ENCODE measurements at places on chromosomes 6 and 20.

DNA sequence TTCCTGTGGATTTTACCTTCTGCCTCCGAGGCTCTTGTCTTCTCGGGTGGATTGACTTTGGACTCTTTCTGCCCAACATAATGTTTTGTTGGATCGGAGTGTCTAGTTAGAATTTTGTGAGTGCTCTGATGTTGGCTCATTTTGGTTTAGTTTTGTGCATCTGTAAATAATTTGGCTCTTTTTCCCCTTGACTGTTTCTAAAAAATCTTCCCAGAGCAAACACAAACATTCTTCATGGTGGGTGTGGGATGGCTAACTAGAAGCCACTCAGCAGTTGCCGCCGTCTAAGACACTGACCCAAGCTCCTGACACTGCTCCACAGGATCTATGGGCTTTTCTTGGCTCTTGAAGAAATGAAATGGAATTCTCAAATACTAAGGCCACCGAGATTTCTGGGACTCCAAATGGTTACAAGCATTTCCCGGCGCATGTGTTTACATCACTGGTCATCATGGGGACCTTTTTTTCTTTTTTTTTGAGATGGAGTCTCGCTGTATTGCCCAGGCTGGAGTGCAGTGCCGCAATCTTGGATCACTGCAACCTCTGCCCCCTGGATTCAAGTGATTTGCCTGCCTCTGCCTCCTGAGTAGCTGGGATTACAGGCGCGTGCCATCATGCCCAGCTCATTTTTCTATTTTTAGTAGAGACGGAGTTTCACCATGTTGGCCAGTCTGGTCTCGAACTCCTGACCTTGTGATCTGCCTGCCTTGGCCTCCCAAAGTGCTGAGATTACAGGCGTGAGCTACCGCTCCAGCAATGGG, 92.0 kb upstream of the FRMD1 start:
- DNase-seq, result no peak

GRCh38 chr20:38975539-38976120, 13.5 kb downstream of the DHX35 start:
- DNase-seq, result no peak

- no peak for DNase-seq
Observed at GRCh38 chr6:2522521-2522920, 228.2 kb downstream of the MYLK4 start.

DNA sequence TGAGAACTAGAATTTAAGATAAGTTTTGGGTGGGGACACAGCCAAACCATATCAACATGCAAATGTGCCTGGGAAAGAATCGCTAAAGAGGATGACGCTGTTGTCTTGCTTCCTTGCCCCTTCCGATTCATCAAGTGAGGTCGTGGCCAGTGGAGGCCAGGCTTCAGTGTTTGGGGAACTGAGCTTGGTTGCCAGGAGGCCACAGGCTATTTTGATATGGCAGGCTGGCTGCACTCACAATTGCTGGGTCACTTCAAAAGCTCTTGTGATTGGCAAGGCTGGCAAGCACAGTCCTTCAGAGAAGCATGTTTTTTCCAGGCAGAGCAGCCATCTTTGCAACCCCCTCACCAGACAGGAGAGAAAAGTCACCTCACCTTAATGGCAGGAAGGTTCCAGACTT, 45.8 kb downstream of the SAMD5 start:
- DNase-seq, result no peak

- no peak for DNase-seq
Observed at GRCh38 chr6:100473182-100473581, 8.5 kb upstream of the SIM1 start.

- no peak for DNase-seq
Observed at GRCh38 chr6:168035098-168035660, 37.7 kb downstream of the KIF25 start.

DNA sequence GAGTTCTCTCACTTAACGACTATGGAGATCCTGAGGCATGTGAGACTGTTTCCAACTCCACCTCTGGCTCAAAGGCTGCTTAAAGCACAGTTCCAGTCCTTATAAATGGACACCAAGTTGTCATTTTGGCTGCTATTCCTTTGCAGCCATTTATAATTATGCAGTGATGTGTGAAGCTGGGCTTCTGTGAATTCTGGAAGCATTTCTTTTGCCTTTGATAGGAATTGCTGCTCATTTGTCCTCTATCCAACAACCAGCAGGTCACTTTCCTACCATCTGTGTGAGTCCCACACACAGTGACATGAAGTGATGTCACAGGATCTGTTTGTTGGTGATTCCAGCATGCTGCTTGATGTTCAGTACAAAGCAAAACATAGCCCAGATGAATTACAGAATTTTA, 28.5 kb upstream of the EFHC1 start:
- no peak for DNase-seq

DNA sequence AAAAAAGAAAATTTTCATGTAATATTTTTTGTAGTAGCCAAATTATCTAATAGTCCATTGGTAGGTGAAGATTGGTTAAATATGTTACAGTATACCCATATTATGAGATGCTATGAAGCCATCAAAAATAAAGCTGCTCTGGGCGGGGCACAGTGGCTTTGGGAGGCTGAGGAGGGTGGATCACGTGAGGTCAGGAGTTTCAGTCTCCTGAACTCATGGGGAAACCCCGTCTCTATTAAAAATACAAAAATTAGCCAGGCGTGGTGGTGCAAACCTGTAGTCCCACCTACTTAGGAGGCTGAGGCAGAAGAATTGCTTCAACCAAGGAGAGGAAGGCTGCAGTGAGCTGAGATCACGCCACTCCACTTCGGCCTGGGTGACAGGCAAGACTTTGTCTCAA, 360.5 kb downstream of the KIF16B start:
- DNase-seq, result no peak

DNA sequence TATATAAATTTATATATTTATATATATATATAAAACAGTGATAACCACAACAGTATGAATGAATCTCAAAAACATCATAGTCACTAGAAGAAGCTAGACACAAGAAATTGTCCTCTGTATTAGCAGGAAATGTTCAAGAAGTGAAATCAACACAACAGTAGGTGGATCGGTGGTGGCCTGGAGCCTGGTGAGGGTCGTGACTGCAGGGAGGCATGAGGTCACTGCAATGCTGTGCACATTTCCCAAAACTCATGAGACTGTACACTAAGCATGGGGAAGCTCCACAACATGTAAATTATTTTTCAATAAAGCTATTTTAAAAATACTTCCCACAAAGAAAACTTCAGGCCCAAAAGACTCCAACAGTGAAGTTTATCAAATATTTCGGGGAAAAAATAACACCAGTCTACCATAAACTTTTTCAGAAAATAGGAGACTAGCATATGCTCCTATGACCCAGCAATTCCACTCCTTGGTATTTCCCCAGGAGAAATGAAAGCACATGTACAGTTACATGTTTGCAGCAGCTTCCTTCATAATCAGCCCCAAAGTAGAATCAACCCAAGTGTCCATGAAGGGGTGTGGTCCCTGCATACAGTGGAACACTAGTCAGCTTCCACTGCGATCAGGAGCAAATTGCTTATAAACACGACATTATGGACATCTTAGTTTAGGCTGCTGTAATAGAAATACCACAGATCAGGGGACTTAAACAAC, 144.2 kb downstream of the TBXT start:
- no peak for DNase-seq

- DNase-seq, result no peak
Observed at GRCh38 chr6:25456249-25457040, 177.3 kb downstream of the CARMIL1 start.

DNA sequence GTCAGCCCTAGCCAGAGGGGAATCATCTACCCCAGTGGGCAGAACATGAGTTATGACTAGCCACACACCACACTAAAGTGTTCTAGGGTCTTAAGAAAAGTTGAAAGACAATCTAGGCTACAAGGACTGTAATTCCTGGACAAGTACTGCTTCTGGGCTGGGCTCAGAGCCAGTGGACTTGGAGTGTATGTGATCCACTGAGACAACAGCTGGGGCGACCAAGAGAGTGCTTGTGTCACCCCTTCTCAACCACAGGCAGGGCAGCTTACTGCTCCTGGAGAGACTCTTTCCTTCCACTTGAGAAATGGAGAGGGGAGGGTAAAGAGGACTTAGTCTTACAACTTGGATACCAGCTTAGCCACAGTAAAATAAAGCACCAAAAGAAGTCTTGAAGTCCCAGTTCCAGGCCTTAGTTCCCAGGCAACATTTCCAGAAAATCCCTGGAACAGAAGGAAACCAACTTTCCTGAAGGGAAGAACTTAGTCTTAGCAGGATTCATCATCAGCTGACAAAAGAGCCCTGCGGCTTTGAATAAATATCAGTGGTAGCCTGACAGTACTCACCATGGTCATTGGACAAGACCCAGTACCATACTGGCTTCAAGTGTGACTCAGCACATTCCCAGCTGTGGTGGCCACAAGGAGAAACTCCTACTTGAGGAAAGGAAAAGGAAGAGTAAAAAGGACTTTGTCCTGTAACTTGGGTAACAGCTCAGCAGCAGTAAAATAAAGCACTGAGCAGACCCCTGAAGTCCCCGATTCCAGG, 355.1 kb upstream of the ADGRB3 start:
- no peak for DNase-seq

DNA sequence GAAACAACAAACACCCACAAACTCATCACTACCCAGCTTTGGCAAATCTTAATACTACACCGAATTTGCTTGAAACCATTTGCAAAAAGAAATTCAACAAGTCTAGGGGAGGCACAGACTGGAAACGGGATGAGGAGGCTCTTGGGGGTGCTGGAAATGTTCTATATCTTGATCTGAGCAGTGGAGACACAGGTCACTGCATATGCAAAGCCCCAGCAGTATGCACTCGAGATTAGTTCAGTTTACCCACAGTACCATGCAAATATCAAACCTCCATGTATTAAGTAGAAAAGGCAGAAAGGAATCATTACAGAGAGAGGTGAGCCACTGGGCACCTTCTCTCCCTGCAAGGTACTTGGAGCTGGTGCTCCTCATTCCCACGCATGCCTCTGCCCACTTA, 75.9 kb downstream of the PREX1 start:
- DNase-seq, result no peak

GRCh38 chr6:16723826-16724225, 37.4 kb downstream of the ATXN1 start:
- peak; percentile 83 for DNase-seq

DNA sequence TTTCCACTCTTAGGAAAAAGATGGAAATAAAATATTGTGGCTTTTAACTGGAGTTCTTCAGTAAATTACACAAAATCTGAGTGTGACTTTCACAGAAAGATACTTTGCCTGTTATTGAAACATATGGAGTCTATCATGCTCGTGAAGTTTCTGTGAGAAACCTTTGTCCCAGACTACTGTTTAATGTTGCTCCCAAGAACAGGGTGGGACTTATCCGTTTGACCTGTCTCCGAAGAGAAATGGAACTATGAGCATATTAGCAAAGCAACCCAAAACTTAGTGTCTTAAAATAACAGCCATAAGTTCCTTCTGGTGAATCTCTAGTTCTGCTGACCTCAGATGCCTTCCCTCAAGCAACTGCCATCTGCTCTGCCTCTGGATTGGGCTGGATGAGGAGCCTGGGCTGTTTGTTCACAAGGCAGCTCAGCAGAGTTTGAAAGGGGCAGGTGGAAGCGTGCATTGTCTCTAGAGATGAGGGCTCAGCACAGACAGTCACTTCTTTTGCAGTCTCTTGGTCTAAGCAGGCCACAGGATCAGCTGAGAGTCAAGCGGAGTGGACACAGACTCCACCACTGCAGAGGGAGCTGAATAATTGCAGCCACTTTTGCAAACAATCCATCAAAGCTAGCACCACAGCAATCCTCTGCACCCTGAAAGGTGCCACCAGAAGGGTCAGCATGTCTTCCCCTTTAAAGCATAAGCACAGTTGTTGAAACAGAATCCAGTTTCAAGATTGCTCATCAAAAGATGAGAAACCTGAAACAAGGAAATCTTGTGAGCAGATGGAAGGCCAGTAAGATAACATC, 52.8 kb downstream of the MYB start:
- no peak for DNase-seq

DNA sequence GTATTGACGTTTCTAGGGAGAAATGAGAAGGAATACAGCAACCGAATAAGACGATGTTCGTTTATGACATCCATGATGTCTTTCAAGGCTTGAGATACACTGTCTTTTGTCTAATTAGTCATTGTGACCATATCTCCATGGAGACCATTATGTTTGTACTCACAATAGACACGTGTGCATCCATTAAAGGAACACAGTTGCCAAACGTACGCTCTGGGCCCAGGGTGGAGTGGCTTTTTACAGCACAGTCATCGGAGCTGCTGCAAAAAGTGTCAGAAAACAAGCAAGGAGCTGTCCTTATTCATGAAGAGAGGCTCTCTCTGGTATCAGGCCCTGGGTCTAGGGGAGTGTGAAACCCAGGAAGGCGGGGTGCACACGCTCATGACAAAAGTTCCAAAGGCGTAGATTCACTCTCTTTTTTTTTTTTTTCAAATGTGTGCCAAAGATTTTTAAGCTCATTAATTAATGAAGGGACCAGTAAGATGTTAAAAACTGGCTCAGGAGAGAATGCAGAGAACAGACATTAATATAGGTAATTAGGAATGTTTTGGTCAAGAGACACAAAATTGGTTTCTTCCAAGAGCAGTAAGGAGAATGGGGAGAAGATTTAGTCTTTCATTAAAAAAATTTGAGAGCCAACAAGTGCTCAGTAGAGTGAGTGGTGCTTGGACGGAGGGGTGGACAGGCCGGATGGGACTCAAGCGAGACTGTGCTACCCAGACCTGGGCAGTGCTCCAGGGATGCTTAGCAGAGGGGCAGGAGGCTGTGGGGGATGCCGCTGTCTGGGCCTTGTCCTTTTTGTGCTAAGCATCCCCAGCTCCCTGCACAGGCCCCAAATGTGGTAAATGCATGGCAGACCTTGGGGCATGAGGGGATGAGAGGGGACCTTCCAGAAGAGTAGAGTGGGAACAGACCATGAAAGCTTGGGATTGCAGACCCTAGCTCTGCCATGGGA, 34.9 kb upstream of the GTSF1L start:
- DNase-seq, result no peak

- no peak for DNase-seq
Observed at GRCh38 chr6:24927985-24928745, 7.6 kb downstream of the RIPOR2 start.

DNA sequence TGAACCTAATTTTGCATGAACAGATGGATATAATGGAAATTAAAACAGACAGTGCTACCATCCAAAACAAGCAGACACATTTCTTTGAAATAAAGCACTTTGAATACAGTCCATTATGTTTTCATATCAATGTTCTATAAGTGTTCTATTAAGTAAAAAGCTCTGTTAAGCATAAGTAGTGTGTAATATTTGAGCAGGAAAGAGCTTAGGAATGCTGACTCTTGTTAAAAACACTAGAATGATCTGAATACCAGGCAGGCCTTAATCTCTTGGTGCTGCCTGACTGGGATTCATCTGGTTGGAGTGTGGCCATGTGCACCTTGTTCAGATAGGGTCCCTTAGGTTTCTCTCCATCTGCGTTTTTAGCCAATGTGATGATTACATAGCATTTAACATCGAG, 130.9 kb downstream of the KIF6 start:
- DNase-seq, result no peak

All from AG09309 (cell line).